H1 (cell line): ENCODE measurements at places on chromosomes 11 and 22.

- no peak for DNase-seq
- H3K27me3 ChIP-seq = no peaks in the 10 kb centered on the region
- no peaks in the 10 kb centered on the region for H3K4me1 ChIP-seq
- no peaks in the 10 kb centered on the region for H3K36me3 ChIP-seq
- no peak overlapping the region for H3K27ac ChIP-seq
Observed at GRCh38 chr11:59263225-59263894, 50.6 kb upstream of the MPEG1 start.

- H3K4me3 ChIP-seq = no peak overlapping the region
- H3K27ac ChIP-seq = no peak overlapping the region
- H3K36me3 ChIP-seq = no peaks in the 10 kb centered on the region
Observed at GRCh38 chr11:125968354-125968753, 22.5 kb downstream of the VSIG10L2 start.

GRCh38 chr11:87437133-87437843 lies 399.6 kb downstream of the TMEM135 start:
- H3K27ac ChIP-seq = no peak overlapping the region
- H3K36me3 ChIP-seq = no peaks in the 10 kb centered on the region
- H3K27me3 ChIP-seq = no peaks in the 10 kb centered on the region
- DNase-seq = no peak
- no peak overlapping the region for H3K4me3 ChIP-seq

DNA sequence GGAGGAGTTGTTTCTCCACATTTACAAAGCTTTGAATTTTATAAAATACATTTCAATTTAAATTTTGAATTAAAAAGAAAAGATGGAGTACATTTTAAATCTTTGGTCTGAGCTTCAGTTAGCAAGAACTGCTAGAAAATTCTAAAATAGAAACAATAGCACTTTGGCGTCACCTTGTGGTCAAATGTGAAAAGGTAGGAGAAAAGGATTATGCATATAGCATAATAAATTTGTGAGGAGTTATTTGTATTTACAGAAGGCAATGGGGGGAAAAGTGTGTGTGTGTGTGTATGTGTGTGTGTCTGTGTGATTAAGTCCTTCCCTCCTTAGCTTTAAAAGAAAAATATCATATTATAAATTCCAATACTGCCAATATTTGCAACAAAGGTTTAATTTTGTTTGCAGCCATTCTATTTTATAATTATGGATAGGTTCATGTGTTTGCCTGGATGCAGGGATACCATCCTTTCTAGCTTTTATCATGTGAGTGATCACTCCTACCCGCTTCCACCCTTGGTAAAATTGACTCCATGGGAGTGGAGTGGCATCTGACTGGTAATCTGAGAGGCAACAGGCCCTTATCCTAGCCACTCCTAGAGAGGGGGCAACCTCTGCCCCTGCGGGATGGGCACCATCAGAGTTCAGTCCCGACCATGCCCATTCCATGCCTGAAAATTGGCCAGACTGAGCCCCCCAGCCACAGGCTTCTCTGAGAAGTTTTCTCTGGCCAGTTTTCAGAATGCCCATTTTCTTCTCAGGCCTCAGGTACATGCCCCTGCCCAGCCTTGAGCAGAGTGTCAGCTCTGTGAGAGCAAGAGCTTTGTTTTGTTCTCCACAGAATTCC lies 13.6 kb upstream of the LGR4 start:
- H3K4me3 ChIP-seq = no peak overlapping the region
- H3K27ac ChIP-seq = no peak overlapping the region
- H3K36me3 ChIP-seq = peaks cover 15% of the 10 kb centered on the region
- H3K27me3 ChIP-seq = no peaks in the 10 kb centered on the region
- DNase-seq = no peak

DNA sequence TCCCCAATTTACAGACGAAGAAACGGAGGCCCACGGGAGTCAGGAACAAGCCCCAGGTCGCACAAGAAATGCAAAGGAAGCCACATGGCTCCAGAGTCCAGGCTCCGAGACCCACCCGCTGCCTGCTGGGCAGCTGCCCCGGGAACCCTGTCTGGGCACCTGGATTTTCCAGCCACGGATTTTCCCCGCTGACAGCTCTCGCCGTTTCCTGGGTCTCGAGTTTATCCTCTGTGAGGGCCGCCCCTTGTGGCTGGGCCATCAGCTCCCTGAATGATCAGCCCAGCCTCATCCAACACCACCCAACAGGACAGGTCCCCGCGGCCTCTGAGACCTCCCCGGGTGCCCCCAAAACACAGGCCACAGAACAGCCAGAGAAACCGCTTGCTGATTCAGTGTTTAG lies 189.7 kb downstream of the BRD1 start:
- no peak overlapping the region for H3K27ac ChIP-seq
- H3K36me3 ChIP-seq = no peaks in the 10 kb centered on the region
- H3K4me1 ChIP-seq = peaks cover under 1% of the 10 kb centered on the region; the same call in 1 of the 2 replicates
- no peak for DNase-seq
- H3K27me3 ChIP-seq = no peaks in the 10 kb centered on the region

GRCh38 chr11:2980168-2980840 lies 11.8 kb downstream of the NAP1L4 start:
- H3K27ac ChIP-seq = no peak overlapping the region
- peaks cover 47% of the 10 kb centered on the region for H3K36me3 ChIP-seq
- no peak for DNase-seq
- H3K4me3 ChIP-seq = no peak overlapping the region
- H3K4me1 ChIP-seq = no peaks in the 10 kb centered on the region
- H3K27me3 ChIP-seq = no peaks in the 10 kb centered on the region

- no peak overlapping the region for H3K4me3 ChIP-seq
- H3K27ac ChIP-seq = no peak overlapping the region
- H3K4me1 ChIP-seq = no peaks in the 10 kb centered on the region; the same call in 1 of the 2 replicates
- no peaks in the 10 kb centered on the region for H3K36me3 ChIP-seq
Observed at GRCh38 chr22:26785932-26786331, 128.5 kb downstream of the MIAT start.
